ENCODE measurements at places on chromosomes 6 and 20. TPM values are rescaled to one million over a fixed set of nuclear protein-coding genes. Genes with fewer than 3 reads are reported as not detected.

Gene IL17F
- polyA plus RNA-seq: not detected

Gene OARD1
- polyA plus RNA-seq: 60.3 TPM

Gene HSP90AB1
- 1,493 TPM for polyA plus RNA-seq

Gene QRSL1
- polyA plus RNA-seq: 20.1 TPM
